ENCODE measurements at places on chromosomes 7 and 10.

DNA sequence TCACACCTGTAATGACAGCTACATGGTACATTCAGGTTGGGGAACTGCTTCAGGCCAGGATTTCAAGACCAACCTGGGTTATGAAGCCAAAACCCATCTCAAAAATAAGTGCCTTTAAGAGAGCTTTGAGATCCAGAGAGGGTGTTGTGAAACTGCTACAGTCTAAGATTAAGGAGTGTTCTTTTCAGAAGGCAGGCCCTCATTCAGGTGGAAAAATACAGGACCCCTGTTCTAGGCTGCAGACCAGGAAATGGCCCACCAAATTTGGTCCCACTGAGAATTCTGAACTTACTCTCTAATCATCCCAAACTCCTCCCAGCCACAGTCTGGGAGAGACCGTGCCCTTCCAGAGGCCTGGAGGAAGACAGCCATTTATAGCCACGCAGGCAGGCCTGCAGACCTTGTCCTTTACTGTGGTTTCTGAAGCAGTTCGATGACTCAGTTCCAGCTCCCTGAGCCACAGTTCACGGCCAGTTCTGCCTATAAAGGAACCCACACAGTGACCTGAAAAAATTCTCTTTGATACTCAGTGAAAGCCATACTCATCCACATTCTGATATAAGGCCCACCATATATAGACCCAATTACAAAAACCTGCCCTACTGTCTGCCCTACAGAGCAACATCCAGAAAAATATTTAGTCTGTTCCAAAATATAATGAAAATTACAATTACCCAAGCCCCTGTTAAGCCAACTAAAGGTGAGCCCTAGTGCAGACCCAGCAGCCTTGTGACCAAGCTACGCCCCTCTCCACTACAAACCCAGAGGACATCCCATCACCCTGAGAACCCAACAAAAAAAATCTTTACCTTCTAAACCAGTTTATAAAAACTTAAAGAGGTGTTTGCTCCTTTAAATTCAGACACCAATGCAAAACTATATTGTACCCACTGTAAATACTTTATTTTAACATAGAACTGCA is 21.2 kb downstream of the ZNF680 start:
- DNase-seq = peak; percentile 47

- DNase-seq = no peak
These were observed 2.7 kb downstream of the IL2RA start for GRCh38 chr10:6059506-6059905.

- peak; percentile 31 for DNase-seq
These were observed at the start of gene PIK3AP1 for GRCh38 chr10:96720422-96721206. PIK3AP1 (minus strand) TSS chr10:96720514; CDS start chr10:96720394, 120 bp downstream.

DNA sequence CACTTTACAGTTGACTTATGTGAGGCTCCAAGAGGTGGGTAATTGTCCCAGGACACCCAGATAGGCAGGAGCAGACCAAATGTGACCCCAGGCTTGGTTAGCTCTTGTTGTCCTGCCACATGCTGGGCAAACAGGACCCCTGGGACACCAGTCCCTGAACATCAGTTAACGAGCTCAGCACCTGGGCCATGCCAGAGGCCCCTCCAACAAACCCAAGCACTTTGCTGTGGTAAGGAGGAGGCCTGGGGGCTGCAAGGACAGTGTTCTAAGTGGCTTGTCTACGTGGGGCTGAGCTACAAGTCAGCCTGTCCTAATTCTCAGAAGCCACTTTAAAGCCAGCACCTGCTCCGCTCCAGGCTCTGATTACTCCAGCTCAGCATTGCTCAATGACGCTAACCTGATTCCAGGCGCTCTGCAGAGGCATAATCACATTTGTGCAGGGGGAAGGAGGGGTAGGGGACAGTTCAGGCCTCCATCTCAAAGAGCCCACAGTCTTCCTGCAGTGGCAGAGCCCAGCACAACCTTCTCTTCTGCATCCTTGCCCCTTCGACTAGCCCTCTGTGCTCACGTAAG is 57.2 kb downstream of the DDC start:
- DNase-seq = no peak

DNA sequence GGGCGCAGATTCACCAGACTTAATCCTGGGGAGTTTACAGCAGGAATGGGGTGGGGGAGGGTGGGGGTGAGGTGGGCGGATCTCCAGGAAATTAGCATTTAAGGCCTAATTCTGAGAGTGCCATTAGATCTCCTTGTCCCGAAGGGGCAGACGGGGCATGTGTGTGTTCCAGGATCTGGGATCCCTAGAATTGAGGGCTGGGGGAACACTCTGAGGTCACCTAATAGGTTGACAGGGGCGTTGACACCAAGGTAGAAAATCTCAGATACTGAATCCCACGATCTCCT is 9.4 kb upstream of the EPHB4 start:
- DNase-seq = no peak

DNA sequence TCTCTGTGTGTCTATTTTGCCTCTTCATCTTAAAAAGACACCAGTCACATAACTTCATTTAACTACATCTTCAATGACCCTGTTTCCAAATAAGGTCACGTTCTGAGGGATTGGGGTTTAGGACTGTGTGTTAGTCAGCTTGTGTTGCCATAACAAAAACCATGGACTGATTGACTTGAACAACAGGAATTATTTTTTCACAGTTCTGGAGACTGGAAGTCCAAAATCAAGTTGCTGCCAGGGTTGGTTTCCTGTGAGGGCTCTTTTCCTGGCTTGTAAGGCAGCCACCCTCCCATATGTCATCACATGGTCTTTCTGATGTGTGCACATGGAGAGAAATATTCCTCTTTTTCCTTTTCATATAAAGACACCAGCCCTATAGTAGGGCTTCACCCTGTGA is 55.3 kb downstream of the REEP3 start:
- DNase-seq = no peak

- DNase-seq = peak; percentile 26
These were observed 500.4 kb downstream of the GFRA1 start for GRCh38 chr10:115772606-115773005.

Measured in hepatic stellate cell (primary cell).